ENCODE measurements at places on chromosomes 3 and 15.

DNA sequence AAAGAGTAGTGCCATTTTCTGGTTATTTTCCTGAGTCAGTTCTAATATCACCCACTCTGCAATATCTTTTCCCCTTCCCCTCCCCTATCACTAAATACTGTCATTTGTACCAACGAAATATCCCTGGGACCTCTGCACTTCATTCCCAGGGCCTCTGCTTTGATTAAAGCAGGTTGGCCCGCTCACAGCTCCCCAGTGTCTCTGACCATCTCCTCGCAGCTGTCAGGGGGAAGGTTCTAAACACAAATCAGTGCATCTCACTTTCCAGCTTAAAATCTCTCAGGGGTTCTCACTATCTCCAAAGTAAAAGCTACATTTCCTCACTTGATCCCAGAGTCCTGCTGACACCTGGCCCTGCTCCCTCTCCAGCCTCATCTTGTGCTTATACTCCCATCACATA lies 28.1 kb upstream of the SLC35G2 start:
- no peak for DNase-seq

DNA sequence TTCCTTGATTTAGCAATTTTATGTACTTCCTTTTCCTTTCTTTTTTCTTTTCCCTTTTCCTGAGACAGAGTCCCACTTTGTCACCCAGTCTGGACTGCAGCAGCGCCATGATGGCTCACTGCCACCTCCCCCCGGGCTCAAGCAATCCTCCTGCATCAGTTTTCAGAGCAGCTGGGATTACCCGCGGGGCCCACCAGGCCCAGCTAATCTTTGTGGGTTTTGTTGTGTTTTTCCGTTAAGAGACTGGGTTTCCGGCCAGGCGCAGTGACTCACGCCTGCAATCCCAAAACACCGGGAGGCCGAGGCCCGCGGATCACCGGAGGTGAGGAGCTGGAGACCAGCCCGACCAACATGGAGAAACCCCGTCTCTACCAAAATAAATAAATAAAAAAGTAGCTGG lies 17.7 kb downstream of the GOLGA8S start:
- DNase-seq = no peak

GRCh38 chr3:43001094-43001553 lies 22.0 kb downstream of the GASK1A start:
- no peak for DNase-seq

GRCh38 chr3:192331749-192332385 lies 395.5 kb downstream of the FGF12 start:
- no peak for DNase-seq

GRCh38 chr15:70435872-70436271 lies 327.5 kb downstream of the UACA start:
- DNase-seq = no peak

GRCh38 chr15:80732167-80732566 lies 37.1 kb downstream of the ABHD17C start:
- no peak for DNase-seq

DNA sequence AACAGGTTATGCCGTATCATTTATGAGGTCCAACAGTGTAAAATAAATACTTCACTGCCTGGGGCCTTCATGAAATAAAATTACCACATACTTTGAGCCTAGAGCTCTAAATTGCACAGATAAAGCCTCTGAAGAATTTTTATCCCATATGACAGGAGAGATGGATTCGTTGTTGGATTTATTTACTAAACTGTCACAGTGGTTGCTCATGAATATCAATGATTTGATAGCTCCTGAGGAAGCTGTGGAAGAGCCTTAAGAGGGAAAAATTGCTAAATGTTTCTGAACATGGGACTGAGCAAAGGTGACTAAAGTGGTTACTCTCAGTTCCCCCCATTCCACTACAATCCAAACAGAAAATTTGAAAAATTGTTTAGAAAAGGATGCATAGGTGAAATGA lies 558.9 kb upstream of the IL12A start:
- no peak for DNase-seq

DNA sequence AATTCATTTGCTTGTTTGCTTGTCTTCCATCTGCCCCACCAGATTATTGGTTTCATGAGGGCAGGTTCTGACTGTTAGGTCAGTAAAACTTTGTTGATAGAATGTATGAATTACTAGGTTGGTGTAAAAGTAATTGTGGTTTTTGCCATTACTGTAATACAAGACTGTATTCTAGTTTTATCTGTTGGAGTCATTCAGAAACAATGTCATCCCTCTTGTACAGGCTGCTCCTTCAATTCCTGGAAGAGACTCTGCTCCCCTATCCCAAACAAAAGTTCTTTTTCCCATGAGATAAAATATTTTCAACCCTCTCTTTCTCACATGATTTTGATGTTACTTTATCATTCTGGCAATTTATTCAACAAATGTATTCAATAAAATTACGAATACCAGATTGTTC lies 115.0 kb downstream of the CHST2 start:
- DNase-seq = no peak

GRCh38 chr15:84914909-84915605 lies 30.6 kb downstream of the SLC28A1 start:
- no peak for DNase-seq

GRCh38 chr3:1773679-1774078 lies 325.0 kb upstream of the CNTN4 start:
- no peak for DNase-seq

DNA sequence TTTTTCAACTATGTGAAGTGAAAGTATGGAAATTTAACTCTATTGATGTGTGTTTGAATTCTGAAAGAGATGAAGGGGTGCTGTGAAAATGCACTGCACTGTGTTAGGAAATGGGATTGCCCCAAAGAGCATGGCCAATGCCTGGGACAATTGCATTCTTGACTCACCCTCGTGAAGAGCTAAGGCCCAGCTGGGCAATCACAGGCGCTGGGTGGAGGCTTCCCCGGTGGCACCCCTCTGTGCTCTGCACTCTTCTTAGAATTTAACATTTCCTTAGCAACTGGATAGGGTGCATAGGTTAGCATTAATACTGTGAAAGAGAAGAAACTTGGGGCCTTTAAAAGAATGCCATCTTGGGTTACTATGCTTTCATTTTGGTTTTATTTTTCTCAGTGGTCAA lies 179.9 kb upstream of the GOLIM4 start:
- DNase-seq = no peak

DNA sequence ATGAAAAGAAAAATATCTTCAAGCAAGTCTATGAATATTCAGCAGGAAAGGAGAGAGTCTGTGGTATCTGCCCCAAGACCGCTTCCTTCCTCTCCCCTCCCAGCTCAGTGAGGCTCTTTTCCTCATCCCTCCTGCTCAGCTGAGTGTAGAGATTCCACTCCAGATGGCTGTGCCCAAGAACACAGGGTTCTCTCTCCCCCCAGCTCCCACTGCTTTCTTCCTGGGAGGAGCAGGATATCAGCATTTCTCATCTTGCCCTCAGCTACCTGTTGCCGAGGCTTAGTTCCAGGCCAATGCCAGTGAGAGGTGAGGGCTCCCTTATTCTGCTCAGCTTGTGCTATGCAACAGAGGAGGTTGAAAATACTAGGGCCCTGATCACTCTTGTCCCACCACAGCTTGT lies 211.9 kb downstream of the SV2B start:
- DNase-seq = no peak

GRCh38 chr3:141348837-141349236 lies 19.5 kb upstream of the ZBTB38 start:
- no peak for DNase-seq

GRCh38 chr3:11244121-11244677 lies 28.0 kb upstream of the ATG7 start:
- no peak for DNase-seq

- no peak for DNase-seq
Measured at GRCh38 chr3:119786409-119786808, 4.5 kb downstream of the NR1I2 start.

- no peak for DNase-seq
Measured at GRCh38 chr15:47650564-47650963, 66.7 kb upstream of the SEMA6D start.

DNA sequence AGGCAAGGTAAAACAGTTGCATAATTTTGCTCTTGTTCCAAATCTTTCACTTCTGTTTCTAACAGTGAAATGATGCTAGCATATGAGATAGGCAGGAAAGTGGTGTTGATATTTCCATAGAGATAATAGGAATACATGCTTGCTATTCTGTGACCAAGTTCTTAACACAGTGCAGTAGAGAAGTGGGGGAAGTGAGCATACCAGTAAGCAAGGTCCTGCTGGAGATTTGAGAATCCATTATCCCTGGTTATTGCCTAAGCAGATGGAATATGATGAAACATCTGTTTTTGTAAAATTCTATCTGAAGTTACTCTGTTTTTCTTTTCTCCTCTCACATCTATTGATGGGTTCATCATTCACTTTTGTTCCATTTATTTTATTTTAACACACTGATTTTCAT lies 28.7 kb downstream of the USP8 start:
- no peak for DNase-seq

DNA sequence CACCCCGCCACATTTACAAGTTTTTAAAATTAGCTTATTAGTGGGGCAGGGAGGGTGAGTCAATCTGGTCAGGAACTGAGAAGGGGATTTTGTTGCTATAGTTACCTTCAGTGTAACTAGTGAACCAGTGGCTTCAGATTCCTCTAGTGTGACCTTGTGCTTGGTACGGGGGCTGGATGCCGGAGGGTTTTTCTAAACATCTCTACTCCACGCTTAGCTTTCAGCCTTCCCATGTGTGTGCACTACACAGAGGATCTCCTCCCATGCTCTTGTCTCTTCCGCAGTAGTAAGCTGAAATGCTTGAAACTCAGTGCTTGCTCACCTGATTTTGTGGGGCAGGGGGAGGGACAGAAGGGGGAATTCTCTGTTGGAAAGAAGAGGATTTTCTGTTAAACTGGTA lies 67.9 kb upstream of the AKAP13 start:
- no peak for DNase-seq

GRCh38 chr3:87272718-87273341 lies 3.6 kb downstream of the POU1F1 start:
- DNase-seq = no peak

GRCh38 chr3:123300056-123300455 lies 98.3 kb downstream of the SEC22A start:
- no peak for DNase-seq

DNA sequence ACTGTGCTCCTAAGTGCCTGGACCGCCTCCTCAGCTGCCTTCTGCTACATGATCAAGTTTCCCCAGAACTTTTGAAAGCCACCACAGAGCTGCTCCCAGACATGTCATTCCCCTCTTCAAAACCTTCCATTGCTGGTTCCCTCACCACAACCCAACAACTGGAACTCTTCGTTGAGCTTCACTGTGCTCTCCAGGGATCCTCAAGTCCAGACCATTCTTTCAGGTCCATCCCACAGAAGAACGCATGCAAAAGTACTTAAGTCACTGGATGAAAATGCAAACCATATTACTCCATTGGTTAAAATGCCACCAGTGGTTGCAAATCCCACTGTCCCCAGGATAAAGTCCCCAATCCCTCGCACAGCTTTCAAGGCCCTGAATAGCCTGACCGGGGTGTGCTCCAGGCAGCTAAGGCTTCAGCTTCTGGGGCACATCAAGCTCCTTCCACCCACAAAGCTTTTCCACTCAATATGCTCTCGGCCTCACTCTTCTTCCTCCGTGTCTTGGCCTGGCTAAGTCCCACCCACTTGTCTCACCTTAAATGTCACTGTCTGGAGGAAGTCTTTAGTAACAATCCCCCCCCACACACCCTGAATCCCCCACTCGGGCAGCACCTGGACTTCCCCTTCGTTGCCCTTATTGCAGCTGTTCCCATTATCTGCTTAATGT lies 84.8 kb downstream of the XXYLT1 start:
- DNase-seq = no peak

GRCh38 chr15:49693498-49693897 lies 72.7 kb downstream of the DTWD1 start:
- no peak for DNase-seq

DNA sequence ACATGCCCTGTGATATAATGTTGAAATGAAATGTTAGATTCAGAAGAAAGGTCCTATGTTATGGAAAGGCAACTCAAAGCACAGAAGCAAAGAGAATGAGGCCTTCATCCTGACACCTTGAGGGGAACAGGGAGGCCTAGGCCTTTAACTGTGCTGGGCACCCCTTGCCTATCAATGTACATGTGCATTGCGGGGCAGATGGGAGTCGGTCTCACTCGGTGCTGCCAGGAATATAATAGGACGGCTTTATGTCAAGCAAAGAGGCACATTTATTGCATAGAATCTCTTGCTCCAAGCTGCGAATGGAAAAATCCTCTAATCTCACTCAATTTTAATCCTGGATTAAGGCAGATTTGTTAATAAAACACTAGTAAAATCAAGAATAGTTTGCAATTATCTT lies 301.0 kb upstream of the SOX14 start:
- DNase-seq = no peak

- DNase-seq = no peak
Measured at GRCh38 chr3:128824132-128824850, 55.1 kb upstream of the ACAD9 start.

- DNase-seq = no peak
Measured at GRCh38 chr3:192155194-192155593, 572.1 kb downstream of the FGF12 start.

DNA sequence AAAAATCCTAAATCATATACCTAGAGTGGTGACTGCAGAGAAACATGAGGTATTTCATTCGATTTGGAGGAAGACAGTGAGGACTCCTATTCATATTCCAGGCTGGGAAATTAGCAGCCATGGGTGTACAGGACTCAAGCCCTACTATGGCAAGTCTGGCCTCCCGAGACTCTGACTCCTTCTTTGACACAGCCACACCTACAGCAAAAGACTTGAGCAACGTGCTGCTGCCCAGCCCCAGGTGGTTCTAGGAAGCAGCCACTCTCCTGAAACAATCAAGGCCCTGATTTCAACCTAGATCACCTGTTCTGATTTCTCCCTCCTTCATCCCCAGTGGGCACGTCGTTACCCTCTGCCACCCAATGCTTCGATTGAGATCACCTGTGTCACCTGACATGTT lies 84.0 kb upstream of the ATP11B start:
- no peak for DNase-seq

GRCh38 chr3:129460572-129460971 lies 20.5 kb downstream of the IFT122 start:
- DNase-seq = no peak

- DNase-seq = no peak
Measured at GRCh38 chr3:124615896-124616543, 114.2 kb upstream of the UMPS start.

DNA sequence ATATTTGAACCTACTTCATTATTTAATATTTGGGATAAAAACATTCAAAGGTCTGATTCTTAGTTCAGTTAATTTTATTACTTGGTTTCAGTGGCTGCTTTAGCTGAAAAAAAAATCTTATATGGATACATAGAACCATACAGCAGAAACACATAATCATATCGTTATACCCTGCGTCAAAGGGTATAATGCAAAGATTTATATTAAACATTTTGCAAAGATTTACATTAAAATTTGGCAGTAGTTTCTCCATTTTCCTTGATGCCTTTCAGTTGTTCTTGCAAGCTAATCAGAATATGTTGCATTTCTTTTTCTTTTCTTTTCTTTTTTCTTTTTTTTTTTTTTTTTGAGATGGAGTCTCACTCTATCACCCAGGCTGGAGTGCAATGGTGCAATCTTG lies 31.4 kb downstream of the CLDN11 start:
- no peak for DNase-seq

DNA sequence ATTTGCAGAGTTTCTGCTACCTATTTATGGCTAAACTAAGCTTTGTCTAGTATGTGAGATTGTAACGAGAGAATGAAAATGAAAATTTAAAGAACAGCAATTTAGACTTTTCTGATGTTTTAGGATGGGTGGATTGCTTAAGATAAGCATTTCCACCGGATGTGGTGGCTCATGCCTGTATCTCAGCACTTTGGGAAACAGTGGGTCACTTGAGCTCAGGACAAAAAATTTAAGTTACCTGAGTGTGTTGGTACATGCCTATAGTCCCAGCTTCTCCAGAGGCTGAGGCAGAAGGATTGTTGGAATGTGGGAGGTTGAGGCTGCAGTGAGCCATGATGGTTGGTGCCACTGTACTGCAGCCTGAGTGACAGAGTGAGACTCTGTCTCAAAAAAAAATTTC lies 3.3 kb downstream of the PPP4R2 start:
- DNase-seq = no peak
